ENCODE measurements at places on chromosomes 2 and 18.

DNA sequence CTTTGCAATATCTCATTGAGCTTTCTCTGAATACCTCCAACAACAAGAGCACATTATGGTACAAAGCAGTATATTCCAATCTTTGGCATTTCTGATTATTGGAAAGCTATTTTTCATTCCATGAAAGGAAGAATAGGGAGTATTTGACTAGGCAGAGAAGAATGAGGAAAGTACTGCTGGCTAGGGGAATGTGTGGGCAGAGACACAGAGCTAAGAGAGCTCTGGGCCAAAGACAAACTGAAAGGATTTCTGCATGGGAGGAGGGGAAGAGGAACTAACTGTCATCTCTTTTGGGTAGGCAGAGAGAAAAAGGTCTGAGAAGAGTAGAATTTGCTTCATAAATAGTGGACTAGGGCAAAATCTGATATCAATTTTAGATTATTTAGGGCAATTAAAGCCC lies 150.8 kb downstream of the CCDC85A start:
- no peak for DNase-seq

GRCh38 chr2:143697744-143698143 lies 568.5 kb downstream of the ARHGAP15 start:
- DNase-seq = no peak

DNA sequence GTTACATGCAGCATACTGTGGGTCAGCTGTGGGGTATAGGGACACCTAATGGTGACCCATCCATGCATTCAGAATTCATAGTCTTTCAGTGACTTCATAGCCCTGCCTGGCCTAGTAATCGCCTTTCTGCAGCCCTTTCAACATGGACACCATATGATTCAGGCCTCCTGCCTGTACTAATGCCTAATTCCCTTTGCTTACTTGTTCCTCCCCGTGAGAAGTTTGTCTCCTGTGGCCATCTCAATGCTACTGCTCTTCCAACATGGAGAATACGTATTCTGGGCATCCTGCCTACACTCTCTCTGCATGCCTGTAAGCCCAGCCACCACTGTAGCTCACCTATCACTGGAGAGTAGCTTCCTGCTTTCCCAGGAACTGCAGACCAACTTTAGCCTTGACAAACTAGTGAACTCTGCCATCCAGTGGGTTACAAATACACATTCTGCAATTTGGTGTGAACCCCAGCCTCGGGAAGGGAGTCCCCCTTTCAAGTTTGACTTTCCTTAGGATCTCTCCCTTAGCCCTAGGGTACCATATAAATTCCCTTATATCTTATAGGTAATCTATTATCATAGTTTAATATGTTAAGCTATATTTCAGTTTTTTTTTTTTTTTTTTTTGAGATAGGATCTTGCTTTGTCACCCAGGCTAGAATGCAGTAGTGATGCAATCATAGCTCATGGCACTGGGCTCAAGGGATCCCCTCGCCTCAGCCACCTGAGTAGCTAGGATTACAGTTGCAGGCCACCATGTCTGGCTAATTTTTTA lies 22.3 kb downstream of the M1AP start:
- no peak for DNase-seq

GRCh38 chr2:107553539-107553938 lies 273.2 kb upstream of the RGPD4 start:
- DNase-seq = no peak

- DNase-seq = no peak
Measured at GRCh38 chr2:61713457-61713856, 140.4 kb downstream of the FAM161A start.

DNA sequence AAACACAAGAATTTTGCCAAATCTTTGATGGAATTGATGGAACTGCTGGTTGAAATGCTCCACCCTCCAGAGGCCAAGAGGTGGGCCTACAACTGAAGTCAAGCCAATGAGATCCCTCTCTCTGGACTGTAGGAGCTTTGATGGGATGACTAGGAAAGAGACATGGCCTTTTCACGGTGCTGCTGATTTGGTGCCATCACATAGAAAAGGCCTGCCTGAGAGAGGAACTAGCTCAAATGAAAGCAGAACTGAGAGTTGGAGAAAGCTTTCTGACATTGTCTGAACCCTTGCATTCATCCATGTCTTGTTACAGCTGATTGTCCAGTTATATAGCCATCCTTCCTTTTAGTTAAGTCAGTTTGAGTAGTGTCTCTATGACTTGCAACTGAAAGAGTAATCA lies 283.8 kb upstream of the LYPD1 start:
- no peak for DNase-seq

GRCh38 chr2:121884511-121884921 lies 129.1 kb downstream of the TSN start:
- no peak for DNase-seq

DNA sequence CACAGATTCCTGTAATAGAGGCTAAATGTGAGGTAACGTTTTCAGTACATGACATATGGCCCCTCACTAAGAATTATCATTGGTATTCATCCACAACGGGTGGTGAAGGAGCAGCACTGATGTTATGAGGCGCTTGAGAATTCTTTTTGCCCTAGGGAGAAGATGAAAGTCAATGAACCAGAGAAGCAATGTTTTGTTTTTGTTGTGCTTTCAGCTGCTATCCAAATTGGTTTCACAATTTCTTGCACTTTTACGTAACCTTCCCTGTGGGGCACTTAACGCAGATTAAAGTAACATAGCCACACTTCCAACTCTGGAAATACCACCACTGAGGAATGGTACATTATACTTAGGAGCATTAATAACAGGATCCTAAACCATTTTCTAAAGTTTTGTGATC lies 13.3 kb upstream of the CCDC85A start:
- DNase-seq = no peak

GRCh38 chr2:46780411-46780800 lies 135.2 kb downstream of the MCFD2 start:
- DNase-seq = no peak

GRCh38 chr2:44912660-44913059 lies 28.8 kb upstream of the SIX3 start:
- no peak for DNase-seq

- DNase-seq = no peak
Measured at GRCh38 chr2:44295633-44296359, 20.5 kb downstream of the SLC3A1 start.

- DNase-seq = no peak
Measured at GRCh38 chr2:118055512-118056164, 32.6 kb upstream of the INSIG2 start.

DNA sequence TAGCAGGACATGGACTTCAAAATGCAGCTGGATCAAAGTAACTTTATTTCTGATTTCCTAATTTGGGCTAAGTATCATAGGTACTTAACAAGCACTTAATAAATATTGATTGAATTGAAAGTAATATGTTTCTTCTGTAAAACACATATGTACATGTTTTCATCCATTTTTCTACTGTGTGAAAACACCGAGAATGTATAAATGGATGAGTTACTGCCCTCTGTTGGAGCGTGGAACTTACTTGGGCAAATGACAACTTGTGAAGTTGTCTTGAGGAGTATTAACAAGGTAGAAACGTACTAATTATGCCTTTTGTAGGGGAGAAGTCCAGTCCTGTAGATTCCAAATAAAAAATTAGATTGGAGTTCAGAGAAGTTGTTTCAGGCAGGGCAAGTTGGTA lies 87.2 kb downstream of the PHLPP1 start:
- no peak for DNase-seq

- DNase-seq = no peak
Measured at GRCh38 chr2:213411582-213412289, 127.5 kb downstream of the SPAG16 start.

DNA sequence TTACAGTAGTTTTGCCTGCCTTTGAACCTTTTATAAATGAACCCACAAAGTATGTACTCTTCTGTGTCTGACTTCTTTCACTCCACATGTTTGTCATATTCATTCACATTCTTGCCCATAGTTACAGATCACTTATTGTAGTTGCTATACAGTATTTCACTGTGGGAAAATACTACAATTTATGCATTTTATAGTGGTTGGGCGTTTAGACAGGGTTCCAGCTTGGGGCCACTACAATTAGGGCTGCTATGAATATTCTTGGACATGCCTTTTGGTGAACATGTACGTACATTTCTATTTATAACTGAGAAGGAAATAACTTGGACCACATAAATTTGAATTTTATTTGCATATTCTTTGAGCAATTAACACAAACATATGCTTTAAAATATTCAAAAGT lies 15.4 kb upstream of the PMAIP1 start:
- DNase-seq = no peak

DNA sequence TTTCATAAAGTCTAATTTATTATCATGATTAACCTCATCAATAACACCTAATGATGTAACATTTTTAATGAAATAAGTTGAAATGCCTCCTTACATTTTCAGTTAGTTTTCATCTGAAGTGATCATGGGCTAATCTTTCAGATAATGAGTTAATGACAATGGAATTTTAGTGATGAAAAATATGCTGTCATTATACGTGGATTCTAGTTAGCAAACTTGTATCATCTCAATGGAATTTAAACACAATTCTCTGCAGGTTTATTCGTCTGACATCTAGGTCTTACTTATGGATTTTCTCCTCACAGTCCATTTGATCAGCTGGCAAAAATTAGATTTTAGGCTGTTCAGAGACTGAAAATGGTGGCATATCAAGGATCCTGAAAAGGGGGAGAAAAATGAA lies 885.0 kb downstream of the SLC4A3 start:
- DNase-seq = no peak

DNA sequence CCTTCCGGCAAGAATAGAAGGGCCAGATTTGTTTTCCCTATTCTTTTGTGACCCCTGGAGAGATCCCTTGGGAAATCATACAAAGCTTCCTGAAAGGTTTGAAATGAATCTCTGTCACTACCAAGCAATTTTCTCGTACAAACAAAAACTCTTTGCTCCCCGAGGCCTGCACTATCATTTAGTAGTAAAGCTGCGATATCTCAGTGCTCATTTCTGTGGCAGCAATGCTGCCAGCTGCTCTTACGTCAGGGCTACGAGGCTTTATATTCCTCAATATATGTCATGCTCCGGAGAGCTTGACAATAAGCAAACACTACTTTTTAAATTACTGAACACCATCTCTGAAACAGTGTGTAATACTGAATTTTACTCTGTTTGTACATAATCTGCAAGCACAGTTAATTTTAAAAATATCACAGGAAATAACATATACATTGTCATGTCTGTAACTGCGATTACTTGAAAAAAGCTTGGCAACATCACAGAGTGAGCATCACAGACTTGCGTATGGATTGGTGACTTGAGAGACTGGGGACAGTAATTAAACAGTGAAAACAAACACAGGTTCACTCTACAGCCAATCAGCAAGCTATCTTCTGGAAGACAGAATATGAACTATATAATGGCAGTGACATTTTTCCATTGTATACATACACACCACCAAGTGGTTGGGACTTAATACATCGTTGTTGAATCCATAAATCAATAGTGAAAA lies 403.3 kb upstream of the NETO1 start:
- no peak for DNase-seq

- DNase-seq = no peak
Measured at GRCh38 chr2:234880551-234881211, 71.1 kb upstream of the SH3BP4 start.

DNA sequence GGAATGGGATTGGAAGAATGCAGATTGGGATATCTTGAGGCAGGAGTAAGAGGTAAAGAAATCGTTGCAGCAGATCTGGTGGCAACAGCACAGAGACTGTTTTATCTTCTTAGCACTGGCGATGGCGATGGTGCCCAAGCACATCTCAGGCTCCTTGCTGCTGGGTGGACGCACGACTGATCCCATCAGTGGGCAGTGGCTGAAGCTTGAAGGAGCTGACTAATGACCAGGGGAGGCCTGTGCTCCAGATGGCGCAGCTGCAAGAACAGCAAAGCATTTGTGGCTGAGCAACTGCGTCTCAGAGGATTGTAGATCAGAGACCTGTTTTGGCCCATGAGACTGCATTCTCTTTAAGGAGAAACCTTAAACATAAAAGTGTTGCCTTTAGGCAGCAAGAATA lies 54.6 kb downstream of the GALR1 start:
- DNase-seq = no peak

GRCh38 chr2:170155022-170155722 lies 22.8 kb upstream of the MYO3B start:
- DNase-seq = no peak

GRCh38 chr2:10912076-10912731 lies 470 bp downstream of the KCNF1 start:
- DNase-seq = no peak
